ENCODE measurements at places on chromosomes 2 and 18.

GRCh38 chr2:183455056-183455455 is 330.8 kb downstream of the NUP35 start:
- no peak for DNase-seq

- DNase-seq = no peak
Observed at GRCh38 chr2:61059382-61059781, 6.3 kb upstream of the SANBR start.

GRCh38 chr2:150188800-150189199 is 298.7 kb downstream of the RND3 start:
- no peak for DNase-seq

- DNase-seq = no peak
Observed at GRCh38 chr2:214128040-214128439, 282.8 kb upstream of the VWC2L start.

DNA sequence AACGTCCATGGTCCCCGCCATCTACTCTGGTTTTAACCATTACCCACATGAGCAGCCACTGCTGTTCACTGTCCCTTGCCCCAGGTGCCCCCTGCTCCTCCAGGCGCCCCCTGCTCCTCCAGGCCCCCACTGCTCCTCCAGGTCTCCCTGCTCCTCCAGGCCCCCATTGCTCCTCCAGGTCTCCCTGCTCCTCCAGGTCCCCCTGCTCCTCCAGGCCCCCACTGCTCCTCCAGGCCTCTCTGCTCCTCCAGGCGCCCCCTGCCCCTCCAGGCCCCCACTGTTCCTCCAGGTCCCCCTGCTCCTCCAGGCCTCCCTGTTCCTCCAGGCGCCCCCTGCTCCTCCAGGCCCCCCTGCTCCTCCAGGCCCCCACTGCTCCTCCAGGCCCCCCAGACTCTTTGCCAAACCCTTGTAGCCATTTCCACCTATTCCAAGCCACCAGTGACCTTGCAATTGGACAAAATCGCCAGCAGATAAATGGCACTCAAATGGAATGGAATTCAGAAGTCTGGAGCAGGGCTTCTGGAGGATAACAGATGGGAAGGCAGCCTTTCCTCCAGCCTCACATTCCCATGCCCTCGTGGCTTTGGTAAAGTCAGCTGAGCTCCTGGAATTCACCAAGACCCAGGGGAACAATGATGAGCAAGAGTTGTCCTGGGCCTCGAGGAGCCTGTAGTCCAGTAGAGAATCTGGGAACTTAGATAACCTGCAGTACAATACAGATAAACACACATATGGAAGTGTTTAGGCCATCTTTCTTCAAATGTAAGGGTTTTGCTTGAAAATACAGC is 13.3 kb upstream of the RPL31 start:
- no peak for DNase-seq

DNA sequence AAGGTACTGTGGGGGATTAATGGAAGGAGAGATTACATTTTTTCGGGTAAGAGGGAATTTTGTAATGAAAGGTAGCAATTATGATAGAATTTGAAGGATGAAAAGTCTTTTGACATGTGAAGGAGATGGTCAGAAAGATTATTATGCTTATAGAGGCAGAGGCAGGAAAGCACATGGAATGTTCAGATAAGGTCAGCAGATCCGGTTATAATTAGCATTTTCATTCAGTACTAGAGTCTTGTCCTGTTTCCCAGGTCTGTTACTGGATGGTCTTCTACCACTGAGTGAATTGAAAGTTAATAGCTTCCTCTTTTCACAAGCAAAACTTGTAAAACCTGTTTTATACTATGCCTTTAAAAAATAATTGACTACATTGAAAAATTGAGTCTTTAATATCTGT is 116.9 kb downstream of the PHLPP1 start:
- no peak for DNase-seq

- no peak for DNase-seq
Observed at GRCh38 chr2:207091928-207092327, 73.8 kb downstream of the KLF7 start.

DNA sequence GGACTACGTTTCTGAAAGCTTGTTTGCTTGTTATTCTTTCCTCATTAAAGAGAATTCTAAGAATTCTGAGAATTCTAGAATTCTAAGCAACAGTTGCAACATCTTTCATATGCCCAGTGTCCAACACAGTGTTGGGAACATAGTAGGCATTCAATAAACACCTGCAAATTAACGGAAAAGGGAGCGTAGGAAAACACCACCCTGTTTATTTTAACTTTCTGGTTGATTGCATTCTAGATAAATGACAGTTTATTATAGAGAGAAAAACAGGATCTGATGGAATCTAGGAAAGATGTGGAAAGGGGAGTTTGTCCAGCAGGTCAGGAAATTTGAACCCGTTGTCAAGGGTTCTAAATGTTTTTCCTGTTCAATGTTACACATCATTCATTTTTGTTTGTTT is 24.2 kb upstream of the EFEMP1 start:
- DNase-seq = no peak

DNA sequence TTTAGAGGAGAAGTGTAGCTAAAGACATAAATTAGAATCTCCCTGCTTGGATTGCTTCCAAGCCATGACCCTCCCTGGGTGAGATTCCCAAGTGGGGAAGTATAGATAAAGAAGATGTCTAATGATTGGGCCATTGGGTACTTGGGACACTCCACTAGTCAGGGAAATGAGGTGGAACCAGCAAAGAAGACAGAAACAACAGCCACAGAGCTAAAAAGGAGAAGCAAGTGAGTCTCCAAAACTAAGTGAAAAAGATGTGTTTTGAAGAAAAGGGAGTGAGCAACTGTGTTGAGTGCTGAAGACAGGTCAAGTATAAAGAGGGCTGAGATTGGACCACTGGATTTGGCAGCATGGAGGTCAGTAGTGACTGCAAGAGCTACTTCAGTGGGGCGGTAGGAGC is 276.7 kb upstream of the STON1 start:
- DNase-seq = no peak
